Activated T-cell treated with anti-CD3 and anti-CD28 coated beads, Interleukin-2, amount 50 U/mL, for 24 hours (primary cell): ENCODE measurements at places on chromosomes 6 and 20.

DNA sequence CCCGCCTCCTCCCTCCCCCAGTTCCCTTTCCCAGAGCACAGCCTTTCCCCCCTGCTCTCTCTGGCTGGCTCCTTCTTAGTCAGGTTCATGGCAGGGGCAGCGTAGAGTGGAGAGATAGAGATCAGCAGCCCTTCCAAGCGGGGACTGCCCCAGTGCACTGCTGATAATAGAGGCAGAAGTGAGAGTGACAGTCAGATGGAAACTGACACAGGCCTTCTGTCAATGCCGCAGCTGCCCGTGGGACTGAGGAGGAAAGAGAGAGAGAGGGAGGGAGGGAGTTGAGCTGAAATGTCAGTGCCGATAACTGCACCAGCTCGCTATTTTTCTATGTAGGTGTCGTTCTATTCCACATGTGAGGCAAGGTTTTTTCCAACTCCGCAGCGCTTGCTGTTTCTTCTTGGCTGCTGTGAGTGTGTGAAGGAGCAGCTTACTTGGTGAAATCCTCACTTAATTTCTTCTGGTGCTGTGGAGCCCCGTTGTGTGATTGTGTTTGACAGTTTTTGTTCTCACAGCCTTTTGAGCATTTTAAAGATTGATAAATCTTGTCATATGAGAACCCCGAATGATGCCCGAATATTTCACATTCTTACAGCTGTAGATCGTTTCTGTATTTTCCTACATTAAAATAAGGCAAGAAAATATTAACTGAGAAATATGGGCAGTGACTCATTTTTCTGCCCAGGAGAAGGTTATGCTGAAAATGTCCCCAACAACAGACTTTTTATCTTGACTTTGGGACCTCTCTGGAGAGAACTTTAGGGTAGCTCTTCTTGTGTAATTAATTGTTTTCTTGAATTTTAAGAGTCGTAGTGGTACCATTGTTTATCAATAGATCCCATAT is 386.4 kb upstream of the MMS22L start:
- no peak for DNase-seq

GRCh38 chr6:3987053-3987452 is 91.9 kb downstream of the FAM217A start:
- no peak for DNase-seq

DNA sequence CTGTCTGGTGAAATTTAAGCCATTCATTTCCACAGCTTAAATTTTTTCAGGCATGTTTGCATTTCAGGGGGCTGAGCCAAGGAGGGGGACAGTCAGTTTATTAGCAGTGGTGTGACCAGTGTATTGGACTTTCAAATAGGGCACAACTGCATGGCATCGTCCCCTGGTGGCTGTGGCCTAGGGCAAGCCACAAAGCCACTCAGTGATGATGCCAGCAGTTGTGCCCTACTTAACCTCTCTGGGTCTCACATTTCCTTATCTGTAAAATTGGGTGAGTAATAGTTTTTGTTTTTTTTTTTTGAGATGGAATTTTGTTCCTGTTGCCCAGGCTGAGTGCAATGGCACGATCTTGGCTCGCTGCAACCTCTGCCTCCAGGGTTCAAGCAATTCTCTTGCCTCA is 48.0 kb downstream of the CDC5L start:
- no peak for DNase-seq

DNA sequence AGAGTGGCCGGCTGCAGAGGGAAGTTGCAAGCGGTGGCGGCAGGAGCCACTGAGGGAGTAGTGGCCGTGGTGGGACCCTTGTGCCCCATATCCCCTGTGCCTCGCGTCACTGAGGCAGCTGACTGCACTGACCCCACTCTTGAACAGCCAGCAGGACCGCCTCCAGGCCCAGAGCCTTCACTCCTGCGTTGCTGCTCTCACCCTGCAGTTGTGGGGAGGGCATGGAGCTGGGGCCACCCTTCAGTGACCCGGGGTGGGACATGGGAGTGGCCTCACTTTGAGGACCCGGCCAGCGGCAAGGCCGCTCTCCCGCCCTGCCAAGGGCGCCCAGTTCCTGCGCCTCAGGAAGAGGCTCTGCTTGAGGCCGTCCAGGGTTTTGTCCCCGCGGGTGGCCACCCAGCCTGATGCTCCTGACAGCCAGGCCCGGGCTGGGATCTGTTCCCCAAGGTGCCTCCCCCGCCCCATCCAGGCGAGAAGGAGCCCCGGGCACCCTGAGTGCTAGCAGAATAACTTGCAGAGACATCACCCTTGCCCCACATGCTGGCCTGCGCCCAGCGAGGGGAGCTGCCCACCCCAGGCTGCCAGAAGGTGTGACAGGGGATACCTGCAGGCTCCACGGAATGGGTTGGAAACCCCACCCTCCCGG is 44.4 kb downstream of the HLA-DRA start:
- no peak for DNase-seq

- no peak for DNase-seq
These were observed 9.3 kb upstream of the FKBP1A start for GRCh38 chr20:1402149-1402548.

DNA sequence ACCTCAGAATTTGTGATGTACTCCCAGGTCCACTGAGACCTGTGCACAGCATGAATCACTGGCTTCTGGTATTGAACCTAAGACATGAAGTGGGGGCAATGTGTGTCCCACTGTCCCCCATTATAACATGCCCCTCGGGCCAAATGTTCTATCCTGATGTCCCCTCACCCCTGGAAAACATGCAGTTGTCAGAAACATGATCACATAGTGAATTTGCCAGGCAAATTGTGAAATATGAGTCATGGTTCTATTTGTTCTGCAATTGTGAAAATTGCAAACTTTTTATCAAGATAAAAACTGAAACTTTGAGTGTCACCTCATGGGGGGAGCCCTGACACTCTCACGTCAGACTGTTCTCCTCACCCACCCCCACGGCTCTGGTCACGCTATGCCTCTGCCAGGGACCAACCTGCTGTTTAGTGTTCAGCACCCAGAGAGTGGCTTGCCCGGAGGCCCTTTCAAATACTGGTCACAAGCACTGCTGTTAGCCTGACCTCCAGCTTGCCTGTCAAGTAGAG is 305.3 kb downstream of the CLIC5 start:
- peak; percentile 91 for DNase-seq

- DNase-seq: no peak
These were observed 590.9 kb upstream of the CITED2 start for GRCh38 chr6:139965393-139965792.

DNA sequence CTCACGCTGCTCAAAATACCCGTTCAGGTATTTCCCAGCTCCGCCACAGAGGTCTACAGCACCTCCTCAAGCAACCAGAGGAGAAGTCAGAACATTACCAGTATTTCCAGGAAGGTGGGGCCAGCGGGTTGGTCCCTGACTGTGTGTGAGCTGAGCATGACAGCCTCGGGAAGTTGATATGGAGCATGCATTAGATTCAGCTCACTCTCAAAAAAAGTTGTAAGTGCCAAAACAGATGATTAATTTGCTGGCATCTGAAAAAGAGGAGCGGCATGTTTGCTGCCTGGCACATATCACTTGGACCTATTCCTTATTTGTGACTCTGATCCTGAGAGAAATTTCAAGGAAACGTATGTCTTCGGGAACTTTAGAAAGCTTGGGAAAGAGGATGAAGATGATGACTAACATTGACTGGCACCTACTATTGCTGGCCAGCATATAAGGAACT is 32.3 kb downstream of the ELOVL2 start:
- no peak for DNase-seq

- DNase-seq: no peak
These were observed 39.1 kb downstream of the EPB41L2 start for GRCh38 chr6:131023834-131024504.

GRCh38 chr20:51399006-51399890 is 143.3 kb downstream of the NFATC2 start:
- DNase-seq: no peak
